ENCODE measurements at places on chromosomes 7 and 10.

DNA sequence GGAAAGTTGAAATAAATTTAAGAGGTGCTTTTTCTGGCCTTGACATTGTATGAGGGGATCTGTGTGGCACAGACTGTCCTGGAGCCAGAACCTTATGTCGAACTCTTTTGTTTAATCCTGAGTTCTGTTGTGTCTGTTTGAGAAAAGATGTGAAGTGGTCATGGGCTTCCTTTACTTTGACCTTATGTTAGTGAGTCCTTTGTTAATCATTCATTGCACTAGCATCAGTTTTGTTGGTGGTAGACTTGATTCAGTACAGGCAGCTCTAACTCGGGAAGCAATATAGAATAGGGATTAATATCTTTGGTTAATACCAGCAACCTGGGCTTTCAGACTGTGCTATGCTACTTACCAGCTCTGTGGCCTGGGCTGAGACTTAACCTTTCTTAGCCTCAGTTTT lies 123.9 kb upstream of the FZD1 start:
- no peak for DNase-seq

- DNase-seq: no peak
These were observed 3.1 kb upstream of the AIFM2 start for GRCh38 chr10:70135684-70136083.

- DNase-seq: no peak
These were observed 132.1 kb downstream of the MACC1 start for GRCh38 chr7:20085086-20085485.

DNA sequence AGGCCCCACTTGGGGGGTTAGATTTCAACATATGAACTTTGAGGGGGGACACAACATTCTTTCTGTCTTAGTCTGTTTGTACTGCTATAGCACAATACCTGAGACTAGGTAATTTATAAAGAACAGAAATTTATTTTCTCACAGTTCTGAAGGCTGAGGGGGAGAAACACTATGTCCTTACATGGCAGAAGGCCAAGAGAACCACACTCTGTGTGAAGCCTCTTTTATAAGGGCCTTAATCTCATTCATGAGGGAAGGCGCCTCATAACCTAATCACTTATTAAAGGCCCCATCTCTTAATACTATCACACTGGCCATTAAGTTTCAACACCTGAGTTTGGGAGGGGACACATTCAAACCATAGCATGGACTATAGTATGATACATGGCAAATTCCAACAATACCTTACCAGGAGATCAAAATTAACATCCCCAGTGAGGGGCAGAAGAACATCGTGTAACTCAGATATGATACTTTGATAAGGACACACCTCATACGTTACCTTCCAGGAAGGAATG lies 9.3 kb upstream of the PDLIM1 start:
- DNase-seq: no peak

DNA sequence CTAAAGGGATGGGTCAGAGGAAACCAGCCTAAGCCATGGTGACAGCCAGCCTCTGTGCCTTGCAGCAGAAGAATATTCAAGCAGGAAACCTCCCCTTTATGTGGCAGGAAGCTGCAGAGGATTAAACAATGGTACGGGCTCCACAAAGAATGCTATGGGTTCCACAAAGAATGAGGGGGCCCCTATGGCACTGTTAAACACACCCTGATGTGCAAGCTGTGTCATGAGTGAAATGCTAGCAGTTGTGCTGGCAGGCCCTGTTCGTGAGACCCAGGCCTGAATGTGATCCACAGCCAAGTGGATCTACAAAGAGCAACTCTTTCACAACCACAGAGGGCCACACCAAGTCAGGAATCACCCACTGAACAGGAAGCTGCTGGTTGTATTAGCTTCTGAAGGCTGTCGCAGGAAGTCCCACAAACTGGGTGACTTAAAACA lies 68.9 kb downstream of the MYOF start:
- DNase-seq: peak; percentile 57

All from CD4-positive, alpha-beta T cell treated with Interleukin-17A for 4 hours (primary cell).